CD4-positive, alpha-beta T cell (primary cell): ENCODE measurements at places on chromosomes 1 and 21.

- DNase-seq: no peak
These were observed 75.2 kb downstream of the SH3GLB1 start for GRCh38 chr1:86779308-86780191.

DNA sequence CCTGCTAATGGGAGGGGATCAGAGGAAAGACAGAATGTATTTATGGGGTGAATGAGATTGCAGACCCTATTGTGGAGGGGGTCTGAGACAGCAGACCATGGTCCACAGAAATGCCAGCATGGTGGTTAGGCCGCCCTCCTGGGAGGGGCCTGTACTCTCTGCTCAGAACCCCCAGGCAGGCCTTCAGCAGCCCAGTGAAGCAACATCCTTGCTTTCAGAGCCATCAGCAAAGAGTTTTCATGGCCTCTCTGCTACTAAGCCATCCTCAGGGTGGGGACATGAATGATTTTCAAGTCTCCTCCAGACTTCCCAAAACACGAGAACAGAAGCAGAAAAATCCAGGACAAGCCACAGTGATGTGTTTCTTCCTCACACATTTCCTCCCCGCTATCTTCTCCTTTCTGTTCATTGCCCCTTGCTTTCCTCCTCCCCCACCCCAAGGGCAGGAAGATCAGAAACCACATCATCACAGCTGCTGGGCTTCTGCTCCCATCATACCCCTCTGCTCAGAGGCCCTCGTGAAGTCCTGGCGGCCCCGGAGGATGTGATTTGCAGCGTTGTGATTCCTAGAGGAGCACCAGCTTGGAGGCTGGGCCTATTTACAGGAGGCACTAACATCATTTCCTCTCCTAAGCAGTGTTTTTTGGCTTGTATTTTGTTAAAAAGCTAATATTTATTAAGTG lies 48.0 kb downstream of the ABCA4 start:
- no peak for DNase-seq

GRCh38 chr1:173572201-173572873 lies 30.5 kb downstream of the SLC9C2 start:
- DNase-seq: no peak

GRCh38 chr1:1926346-1926811 lies 7.3 kb upstream of the TMEM52 start:
- DNase-seq: no peak

DNA sequence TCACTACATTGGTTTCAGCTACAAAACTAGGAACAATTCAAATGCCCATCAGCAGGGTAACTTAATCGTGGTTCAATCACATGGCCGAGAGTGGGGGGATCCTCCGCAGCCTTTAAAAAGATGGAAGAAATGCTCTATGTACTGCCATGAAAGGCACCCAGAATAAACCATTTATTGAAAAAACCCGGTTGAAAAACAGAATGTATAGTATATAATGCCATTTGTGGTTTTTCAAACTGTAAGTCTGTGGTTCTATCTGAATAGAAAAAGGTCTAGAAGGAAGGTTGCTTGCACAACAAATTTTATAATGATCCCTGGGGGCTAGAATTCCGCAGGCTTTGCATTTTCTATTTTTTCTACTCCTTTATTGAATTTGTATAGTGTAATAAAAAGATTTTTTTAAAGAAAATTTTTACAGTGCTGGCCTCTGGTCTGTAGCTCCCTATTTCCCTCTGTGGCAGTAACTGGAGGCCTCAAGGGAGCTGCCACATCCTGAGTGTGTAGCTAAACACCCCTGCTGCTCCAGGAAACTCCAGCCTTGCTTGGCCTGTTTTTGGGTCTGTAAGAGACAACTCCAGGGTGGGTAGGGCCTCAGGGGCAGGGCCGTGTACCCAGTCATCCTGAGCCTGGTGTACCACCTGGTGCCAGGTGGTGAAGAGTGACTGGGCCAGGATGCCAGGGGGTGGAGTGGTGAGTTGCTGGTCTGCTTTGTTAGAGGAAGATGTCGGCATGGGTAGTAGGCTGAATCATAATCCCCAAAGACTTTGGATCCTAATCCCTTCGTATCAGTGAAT lies 51.5 kb upstream of the EPS8L3 start:
- no peak for DNase-seq

GRCh38 chr1:117610036-117610435 lies 4.2 kb downstream of the TENT5C start:
- no peak for DNase-seq

DNA sequence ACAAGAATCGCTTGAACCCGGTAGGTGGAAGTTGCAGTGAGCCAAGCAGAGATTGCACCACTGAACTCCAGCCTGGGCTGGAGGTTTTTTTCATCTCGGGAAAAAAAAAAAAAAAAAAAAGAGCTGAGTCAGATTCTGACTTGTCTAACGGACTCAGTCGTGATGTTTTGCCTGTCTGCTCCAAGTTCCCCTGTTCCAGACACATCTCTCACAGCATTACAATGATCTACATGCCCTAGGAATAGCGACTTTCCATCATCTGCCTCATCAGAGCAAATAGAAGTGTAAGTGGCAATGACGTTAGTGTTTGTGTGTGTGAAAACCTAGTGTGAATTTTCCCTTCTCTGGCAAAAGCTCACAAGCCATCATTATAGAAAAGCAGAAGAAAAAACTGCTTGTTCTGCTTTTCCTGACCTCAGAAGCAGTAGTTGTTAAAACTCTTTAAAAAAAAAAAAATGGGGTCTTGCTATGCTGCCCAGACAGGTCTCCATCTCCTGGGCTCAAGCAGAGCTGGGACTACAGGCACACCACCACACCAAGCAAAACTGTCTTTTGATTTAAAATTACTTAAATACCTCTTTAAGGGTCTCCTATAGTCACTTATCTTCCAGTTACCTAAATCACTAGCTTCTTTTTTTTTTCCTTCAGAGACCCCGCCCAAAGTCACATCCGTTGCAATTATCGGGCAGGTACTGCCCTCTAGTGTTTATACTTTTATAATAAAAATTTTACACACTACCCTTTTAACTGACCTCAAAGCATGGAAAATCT lies 37.3 kb downstream of the PLEKHO1 start:
- no peak for DNase-seq

- DNase-seq: peak; percentile 29
These were observed 12.2 kb upstream of the SLC44A3 start for GRCh38 chr1:94807742-94808491.

- DNase-seq: peak; percentile 83
These were observed 59.0 kb upstream of the ACOT11 start for GRCh38 chr1:54488779-54489626.

DNA sequence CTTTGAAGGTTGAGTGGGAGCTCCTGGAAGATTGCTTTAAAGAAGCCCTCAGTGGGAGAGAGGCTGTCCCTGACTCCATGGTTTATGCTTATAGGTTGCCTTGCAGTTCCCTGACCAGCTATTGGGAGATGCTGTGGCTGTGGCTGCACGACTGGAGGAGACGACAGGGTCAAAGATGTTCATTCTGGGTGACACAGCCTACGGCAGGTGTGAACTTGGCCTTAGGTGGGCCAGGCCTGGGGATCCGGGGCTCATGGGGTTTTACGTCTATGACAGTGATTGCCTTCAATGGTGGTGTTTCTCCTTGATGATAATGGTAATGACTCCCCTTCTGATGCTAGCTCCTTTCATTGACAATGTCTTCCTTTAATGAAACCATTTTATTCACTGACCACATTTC lies 692 bp downstream of the DPH2 start:
- DNase-seq: no peak

- no peak for DNase-seq
These were observed 7.8 kb downstream of the RNF2 start for GRCh38 chr1:185053204-185053603.

DNA sequence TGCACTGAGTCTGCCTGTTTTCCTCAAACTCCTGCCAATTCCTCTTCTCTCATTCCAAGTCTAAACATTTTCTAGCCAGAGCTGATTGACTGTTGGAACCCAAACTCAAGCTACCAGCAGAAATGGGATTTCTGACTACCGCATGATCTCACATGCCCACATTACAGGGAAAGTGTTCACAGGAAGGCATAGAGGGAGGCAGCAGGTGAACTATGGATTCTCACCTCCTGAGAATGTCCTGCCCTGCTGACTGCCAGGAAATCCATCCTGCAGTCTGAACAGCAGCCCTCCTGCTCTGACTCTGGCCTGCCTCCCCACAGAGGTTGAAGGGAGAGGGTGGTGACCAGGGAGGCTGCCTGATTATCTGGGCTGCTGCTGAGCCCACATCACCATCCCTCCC lies 22.5 kb downstream of the IQGAP3 start:
- DNase-seq: no peak

GRCh38 chr1:203264052-203264501 lies 34.6 kb upstream of the CHIT1 start:
- no peak for DNase-seq

DNA sequence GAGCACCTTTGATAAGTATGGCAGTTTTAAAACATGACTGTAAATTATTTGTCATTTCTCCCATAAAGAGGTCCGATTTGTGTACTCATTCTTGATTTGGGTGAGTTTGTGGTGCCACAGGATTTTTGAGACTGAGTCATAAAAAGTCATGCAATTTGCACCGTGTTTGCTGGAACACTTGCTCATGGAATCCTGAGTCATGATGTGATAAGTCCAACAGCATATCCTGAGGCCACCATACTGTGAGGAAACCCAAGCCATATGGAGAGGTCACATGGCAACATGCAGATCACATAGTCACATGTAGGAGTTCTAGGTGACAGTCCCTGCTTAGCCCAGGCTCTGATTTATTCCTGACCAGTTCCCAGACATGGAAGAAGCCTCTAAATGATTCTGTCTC lies 40.8 kb upstream of the PRRX1 start:
- DNase-seq: no peak

DNA sequence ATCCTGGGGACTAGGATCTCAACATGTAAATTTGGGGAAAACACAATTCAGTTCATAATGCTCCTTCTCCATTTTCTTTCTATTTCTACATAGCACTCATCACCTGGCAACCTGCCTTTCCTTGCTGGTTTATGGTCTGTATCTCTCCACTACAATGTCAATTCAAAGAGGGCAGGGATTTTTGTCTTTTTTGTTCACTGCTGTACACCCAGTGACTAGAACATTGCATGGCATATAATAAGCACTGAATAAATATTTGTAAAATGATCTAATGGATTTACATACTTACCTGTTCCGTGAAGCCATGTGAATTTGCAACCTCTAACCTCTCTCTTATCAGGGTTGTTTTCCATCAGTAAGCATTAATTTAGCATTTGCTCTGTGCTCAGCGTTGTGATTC lies 27.4 kb upstream of the TBX15 start:
- DNase-seq: no peak

DNA sequence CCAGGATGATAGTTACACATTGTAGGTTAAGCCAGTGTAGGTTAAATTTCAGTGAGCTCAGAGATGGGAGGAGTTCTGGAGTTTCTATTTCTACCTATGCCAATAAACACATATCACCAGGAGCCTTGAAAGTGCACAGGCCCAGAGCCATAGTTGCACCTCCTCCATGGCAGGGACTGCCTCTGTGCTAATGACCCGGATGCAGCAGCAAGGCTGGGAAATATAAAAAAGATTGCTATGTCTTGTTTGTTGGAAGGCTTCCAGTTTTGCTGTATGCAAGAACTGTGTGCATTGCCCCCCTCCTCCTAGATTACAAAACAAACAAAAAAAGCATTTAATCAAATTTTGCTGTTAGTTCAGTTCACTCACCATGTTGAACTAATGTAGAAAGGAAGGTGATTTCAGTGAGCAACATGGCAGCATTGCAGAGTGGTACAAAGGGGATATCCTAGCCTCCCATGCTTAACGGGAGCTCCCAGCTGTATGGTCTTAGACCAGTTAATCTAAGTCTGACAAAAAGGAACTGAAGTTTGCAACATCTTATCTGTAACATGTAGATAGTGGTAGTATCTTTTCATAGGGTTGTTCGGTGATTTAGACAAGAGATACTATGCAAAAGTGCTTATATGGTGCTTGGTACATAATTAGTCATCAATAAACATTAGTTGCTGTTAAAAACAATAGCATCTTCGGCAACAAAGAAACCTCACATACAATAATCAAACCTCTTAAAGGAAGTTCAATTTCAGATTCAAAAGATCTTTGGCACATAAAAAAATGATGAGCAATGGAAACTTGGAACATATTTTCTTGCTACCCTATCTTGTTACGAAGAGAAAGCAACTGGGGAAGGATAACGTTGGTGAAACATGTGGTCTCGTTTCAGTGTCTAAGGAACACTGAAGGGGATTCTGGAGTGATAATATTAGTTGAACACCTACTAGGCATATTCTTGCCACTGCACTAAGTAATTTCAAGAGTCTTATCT lies 309.5 kb downstream of the ASTN1 start:
- DNase-seq: no peak

DNA sequence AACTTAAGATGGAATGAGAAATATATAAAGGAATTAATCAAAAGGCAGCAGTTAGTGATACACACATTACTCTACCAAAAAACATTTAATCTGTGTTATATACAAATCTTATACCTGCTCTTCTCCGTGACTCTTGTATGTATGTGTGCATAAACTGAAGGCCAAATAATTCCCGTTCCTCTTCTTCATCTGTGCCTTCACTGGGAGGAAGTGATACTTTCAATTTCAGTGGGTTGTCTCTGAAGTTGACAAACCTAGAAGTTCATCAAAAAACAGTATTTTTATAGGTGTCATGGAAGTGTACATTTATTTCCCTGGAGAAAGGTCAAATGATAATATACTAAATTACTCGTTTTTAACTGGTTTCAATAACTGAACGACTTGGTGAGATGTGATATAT lies 19.3 kb downstream of the TRMT13 start:
- no peak for DNase-seq
